ENCODE measurements at places on chromosomes 16 and 17.

DNA sequence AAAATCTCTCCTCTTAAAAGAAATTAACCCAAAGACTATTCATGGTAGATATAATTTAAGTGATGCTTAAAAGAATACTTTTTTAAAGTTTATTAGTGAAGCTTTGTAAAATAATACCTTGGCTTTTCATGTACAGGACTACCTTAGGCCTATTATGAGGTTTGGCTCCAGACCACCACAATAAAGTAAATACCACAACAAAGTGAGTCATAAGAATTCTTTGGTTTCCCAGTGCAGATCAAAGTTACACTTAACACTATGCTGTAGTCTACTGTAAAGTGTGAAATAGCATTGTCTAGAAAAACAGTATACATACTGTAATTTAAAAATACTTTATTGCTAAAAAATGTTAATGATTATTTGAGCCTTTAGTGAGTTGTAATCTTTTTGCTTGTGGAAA, 31.7 kb downstream of the CLTC start:
- DNase-seq, result no peak

GRCh38 chr16:46568472-46569230, 52.5 kb downstream of the SHCBP1 start:
- DNase-seq, result peak; percentile 78

DNA sequence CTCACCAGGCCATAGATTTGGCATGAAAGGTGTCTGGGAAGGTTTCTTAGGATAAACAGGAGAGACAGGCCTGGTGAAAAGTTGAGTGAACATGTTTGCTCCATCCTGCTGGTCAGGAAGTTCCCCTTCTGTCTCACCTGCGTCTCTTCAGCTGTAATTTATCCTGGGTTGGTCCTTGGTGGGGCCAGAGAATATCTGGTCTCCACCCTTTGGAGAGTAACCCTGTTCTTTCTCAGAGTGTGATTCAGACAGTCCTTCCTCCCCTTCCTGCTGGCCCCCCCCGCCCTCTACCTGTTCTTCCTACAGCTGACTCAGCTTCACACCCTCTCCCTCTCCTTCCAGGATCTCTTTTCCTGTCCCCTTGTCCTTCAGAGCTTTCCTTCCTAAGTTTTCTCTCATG, 17.1 kb downstream of the MINK1 start:
- DNase-seq, result no peak

- no peak for DNase-seq
Measured at GRCh38 chr16:4283939-4284338, 11.1 kb upstream of the TFAP4 start.

- DNase-seq, result no peak
Measured at GRCh38 chr17:50009282-50009681, 14.3 kb upstream of the DLX3 start.

- DNase-seq, result no peak
Measured at GRCh38 chr16:51071326-51071725, 79.7 kb downstream of the SALL1 start.

- no peak for DNase-seq
Measured at GRCh38 chr16:23753908-23754593, 775 bp upstream of the CHP2 start.

DNA sequence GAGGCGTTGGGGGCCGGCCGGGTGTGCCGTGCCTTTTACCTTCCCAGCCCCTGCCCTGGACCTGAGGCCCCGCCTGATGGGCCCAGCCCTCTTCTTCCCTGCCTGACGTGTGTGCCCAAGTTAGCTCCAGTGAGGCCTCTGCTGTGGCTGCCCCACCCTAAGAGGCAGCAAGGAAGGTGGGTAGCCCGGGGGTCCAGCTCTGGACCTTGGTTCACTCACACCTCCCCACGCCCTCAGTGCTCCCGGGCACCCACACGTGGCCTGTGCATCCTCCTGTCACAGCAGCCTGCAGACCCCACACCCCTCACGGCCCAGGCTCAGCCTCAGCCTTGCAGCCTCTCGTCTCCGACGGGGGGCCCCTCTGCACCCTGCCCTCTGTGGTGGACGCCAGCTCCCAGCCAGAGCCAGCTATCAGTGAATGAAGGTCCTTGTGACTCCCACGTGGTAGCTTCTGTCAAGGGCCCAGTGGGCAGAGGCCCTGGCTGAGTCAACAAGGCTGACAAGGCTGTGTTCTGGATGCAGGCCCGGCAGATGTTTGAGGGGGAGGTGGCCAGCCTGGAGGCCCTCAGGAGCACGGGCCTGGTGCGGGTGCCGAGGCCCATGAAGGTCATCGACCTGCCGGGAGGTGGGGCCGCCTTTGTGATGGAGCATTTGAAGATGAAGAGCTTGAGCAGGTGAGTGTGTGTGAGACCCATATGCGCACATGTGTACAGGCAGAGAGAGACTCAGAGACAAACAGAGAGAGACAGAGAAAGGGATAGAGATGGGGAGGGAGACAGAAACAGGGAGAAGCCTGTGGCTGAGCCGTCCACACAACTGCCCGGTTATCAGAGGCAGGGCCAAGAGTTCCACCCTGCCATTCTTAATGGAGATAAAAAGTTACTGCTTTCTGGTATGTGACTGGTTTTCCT, 2.8 kb downstream of the FN3K start:
- no peak for DNase-seq

DNA sequence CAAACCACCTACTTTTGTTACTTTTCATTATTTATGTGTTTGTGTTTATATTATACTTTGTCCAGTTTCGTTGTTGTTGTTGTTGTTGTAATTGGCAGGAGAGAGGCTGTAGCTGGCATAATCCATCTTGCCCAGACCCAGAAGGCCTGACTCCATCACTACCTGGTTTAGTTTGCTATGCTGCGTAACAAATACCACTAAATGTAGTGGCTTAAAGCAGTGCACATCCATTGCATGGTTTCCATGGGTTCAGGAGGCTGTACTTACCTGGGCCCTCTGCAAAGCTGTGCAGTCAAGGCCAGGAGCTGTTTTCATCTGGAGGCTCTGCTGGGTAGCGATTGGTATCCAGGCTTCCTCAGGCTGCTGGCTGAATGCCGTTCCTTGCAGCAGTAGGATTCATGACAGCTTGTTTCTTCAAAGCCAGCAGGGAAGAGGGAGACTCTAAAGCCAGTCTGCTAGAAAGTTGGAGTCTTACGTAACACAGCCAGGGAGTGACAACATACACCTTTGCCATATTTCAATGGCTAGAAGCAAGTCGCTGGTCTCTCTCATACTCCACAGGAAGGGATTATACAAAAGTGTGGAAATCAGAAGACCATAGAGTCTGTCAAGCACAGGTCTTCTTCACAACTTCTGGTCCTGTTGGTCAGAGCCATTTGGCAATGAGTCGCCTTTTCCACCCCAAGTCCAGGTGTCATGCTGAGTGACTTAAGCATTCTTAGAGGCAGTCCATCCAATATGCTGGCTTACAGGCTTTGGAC, 41.1 kb downstream of the TNRC6C start:
- no peak for DNase-seq
